SK-N-SH (cell line): ENCODE measurements at places on chromosomes 2 and 18.

- DNase-seq: no peak
Measured at GRCh38 chr2:162211732-162212131, 31.5 kb downstream of the FAP start.

DNA sequence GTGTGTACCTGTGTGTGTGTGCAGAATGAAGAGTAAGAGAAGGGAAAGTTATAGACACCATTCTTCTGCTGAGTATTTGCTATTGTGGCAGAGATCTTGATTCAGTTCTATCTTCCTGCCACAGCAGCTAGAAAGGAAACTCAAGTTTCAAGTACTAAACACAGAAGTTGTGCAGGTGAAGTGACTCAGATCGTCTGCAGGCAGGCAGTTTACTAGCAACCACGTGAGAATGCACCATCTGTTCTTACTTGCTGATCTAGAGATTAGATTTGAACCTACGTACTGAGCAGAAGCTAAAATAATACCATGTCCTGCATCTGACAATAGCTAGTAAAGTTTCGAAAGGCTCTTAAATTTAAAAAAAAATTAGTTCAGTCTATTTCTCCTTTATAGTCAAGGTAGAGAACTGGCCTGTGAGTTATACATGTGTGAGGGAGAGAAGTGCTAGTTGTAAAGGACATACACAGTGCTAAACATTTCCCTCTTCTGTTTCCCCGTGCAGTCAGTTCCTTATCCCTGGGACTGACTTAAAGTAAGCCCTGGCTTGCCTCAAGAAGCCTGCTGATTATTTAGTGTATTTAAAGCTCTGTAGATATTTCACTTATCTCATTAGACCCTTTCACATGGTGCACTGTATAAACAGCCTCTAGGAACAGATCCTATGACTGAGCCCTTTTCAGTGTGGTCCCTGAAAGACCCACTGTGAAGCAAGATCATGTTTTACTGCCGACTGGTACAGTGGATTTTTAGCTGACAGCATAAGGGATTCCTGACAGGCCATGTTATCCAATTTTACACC is 45.0 kb downstream of the SLC38A11 start:
- DNase-seq: no peak

GRCh38 chr2:75074708-75075107 is 116.3 kb downstream of the POLE4 start:
- DNase-seq: no peak

- no peak for DNase-seq
Measured at GRCh38 chr2:160005908-160006307, 56.5 kb downstream of the PLA2R1 start.

DNA sequence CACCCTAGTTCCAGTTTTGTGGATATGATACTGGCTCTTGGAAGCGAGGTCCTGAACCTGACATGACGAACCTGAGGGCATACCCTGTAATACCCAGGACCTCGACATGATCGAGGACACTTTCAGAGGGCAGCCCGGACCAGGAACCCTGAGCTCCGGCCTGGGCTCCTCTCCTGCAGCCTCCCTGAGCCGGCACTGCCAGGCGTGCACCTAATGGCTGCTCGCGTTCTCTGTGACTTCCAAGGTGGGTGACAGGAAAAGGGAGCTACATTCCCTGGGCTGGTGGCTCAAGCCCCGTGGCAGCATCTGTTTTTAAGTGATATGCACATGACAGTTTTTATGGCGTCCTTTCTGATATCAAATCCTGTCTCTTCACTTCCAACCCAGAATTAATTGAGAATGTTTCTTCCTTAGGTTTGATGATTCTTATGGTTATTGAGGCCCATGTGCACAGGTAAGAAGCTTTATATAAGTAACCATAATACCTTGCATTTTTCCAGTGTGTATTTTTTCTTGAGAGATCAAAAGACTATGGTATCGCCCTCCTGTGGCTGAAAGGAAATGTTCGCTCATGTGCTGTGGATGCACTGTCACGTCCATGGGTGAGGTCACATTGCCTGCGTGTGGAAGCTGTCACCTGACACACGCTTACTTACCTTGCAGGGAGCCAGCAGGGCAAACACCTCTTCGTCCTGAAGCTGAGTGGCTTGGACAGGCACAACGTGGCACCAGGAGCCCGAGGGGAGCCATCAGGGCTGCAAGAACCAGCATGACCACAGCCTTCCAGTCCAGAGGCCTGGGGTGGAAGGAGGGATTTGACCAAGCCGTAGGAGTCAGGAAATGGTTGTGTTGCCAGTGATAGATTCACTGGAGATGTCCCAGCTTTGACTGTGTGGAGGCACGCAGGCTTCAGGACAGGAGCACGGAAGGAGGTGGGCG is 367.4 kb upstream of the MYT1L start:
- DNase-seq: peak; percentile 74
